ENCODE measurements at places on chromosomes 4 and X.

DNA sequence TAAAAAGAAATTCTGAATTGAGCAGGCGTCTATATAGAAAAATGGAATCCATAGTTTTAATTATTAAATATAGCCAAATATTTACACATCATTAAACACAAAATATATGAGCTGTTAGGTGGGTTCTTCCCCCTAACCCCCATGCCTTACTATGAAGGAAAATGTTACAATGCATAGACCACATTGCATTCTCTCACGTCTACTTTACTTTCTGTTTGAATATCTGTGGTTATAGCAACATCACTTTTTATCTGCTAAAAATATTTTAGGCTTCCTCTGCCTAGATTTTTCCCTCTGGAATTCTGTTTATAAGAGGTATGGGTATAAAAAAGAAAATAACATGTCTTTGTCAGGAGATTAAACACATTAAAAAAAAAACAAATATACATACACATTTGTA is 73.1 kb downstream of the MAML3 start:
- DNase-seq: no peak

DNA sequence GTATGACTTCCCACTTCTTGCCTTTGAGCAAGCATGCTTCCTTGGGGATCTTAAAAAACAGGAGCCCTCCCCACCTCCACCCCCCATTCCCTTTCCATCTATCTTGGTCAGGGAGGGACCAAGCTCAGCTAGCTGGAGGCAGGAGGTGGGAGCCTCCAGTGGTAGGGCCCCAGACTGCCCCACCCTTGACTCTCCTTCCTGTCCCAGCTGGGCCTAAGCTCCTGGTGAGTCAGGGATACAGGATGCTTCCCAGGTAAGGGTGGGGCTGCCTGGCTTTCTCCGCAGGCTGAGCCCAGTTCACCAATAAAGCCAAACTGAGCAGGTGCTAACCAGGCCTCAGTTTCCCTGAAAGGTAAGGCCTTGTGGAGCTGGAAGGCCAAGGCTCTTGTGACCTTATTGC is 15.2 kb downstream of the EFNB1 start:
- DNase-seq: no peak

DNA sequence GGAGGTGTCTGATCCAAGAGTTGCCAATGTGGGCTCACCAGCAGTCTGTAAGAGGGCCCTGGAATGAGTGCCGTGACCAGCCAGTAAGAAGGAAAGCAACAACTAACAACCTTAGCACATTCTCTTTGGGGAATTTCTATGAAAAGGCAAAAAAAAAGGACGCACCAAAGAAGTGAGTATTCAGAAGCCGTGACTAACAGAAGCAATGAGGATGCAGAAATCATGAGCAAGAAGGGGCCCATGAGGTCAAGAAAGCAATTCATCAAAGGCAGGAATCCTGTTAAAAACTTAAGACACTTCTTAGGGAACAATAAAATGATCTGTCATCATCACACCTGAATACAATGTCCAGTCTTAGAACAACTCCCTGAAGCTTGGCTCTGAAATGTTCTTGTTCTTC is 260.5 kb downstream of the RAPGEF2 start:
- DNase-seq: no peak

- DNase-seq: no peak
Observed at GRCh38 chr4:158929939-158930638, 161.3 kb downstream of the FNIP2 start.

- no peak for DNase-seq
Observed at GRCh38 chr4:78451407-78451806, 100.2 kb upstream of the ANXA3 start.

DNA sequence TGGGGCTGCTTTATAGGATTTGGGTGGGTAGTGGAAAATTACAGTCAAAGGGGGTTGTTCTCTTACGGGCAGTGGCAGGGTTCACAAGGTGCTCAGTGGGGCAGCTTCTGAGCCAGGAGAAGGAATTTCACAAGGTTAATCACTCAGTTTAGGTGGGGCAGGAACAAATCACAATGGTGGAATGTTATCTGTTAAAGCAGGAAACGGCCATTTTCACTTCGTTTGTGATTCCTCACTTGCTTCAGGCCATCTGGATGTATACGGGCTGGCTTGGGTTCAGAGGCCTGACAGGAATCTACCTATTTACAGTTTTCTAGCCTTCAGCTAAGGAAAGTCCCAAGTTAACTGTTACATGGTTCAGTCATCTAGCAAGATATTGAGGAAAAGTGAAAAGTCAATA is 1003.5 kb downstream of the STPG2 start:
- DNase-seq: no peak

- DNase-seq: no peak
Observed at GRCh38 chr4:35938936-35939335, 305.4 kb downstream of the ARAP2 start.

GRCh38 chr4:183860119-183860518 is 45.0 kb upstream of the STOX2 start:
- no peak for DNase-seq

- DNase-seq: no peak
Observed at GRCh38 chrX:154818916-154819770, 13.9 kb upstream of the MPP1 start.

GRCh38 chrX:135973548-135974278 is at the start of gene MMGT1:
MMGT1 (minus strand) TSS chrX:135973988; CDS start chrX:135973675, 313 bp downstream.
- peak; percentile 59 for DNase-seq

DNA sequence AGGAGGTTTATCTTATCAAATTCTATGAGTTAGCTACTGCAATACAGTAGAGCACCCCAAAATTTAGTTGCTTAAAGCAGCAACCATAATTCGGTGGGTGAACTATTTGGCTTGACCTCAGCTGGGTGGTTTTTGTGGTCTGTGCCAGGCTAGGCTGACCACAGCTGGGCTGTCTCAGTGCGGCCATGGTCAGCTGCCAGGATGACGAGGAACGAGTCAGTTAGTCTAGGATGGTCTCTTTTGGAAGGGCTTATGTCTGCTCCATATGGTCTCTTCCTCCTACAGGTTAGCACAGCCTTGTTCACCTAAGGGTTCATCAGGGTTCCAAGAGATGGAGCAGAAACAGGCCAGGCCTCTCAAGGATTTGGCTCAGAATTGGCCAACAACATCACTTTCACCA is 210.4 kb downstream of the PALLD start:
- no peak for DNase-seq

DNA sequence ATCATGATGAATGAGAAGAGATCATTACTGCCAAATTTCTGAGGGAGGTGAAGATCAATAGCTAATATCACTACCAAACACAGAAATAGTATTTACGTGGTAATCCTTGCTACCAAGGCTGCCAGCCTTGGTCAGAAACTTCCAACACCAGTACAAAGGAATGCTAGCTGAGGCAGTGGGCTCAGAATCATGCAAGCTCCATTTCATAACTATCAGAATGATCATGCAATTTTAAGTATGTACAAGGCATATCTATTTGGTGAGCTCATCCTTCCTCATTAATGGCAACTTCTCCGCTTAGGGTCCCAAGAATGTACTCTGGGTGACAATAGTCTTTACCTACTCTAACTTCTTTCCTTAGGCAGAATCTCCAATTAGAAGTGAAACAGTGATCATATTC is 135.0 kb downstream of the GPC3 start:
- no peak for DNase-seq

DNA sequence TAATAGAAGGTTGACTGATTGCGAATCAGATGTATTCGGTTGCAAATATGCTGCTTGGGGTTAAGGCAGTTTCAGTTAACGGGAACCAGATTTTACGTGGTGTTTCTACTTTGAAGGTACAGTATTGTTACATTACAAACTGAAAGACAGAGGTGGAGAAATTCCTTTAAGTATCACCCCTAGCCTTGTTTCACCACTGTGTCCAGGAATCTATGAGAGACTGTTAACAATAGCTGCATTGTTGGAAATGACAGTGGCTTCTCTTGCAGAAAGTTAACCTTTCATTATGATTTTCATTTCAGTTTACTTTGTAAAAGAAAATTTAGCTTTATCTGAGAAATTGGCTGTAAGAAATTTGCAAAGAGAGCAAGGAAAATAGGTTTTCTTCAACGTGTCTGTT is 2.6 kb downstream of the CDKL5 start:
- no peak for DNase-seq

DNA sequence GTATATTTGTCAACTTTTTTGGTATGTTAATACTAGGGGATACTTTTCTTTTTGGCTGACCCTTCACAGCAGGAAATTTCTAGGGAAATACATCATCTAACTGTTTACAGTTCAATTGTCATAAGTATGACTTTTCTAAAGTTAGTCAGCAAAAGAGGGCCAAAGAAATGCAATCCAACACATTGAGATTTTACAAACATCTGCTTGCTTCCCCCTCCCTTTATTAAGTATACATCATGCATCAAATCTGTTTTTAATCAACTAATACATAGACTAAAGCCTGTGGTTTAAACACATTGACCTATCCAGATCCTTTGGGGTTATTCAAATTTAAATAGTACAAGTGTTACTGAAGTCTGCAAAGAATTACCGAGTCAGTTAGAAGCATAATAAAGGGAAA is 93.9 kb downstream of the MID1 start:
- DNase-seq: no peak

DNA sequence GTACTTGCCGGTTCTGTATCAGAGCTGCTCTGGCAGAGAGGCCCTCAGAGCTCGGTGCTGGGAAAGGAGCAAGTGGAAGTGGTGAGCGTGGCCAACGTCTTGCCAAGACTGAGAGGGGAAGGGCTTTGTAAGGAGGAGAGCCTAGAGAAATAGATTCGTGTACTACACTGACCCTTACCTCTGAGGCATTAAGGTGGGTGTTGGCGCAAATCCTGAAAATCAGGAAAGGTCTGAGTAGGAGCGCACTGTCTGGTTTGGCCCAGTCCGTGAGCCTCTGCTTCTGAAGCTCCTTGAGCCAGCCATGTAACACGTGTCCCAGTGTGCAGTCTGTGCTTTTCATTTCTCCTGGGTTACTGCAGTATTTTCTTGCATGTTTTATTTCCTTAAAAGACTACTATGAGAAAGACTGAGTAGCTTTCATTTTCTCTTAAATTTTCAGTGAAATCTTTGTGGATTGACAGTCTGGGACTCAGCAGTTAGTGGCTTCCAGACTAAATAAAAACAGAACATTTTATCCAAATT is 140.5 kb downstream of the SOWAHB start:
- DNase-seq: no peak

GRCh38 chr4:64911846-64912245 is 502.6 kb upstream of the TECRL start:
- no peak for DNase-seq

DNA sequence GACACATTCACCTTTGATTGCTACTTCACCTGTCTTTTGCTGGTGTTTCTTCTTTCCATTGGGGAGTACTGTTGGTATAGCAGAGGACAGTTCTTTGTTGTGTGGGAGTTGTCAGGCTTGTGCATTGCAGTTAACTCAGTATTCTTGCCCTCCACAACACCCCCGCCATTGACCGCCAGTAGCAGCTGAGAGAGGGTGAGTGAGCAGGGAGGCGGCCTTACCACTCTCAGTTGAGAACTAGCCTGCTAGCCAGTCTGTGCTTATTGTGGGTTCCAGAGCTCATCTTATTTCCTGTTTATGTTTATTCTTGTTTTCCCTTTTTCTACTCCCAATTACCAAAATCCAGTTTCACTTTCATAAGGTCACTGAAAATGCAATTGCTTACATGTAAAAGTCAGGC is 52.2 kb downstream of the STIM2 start:
- DNase-seq: no peak

DNA sequence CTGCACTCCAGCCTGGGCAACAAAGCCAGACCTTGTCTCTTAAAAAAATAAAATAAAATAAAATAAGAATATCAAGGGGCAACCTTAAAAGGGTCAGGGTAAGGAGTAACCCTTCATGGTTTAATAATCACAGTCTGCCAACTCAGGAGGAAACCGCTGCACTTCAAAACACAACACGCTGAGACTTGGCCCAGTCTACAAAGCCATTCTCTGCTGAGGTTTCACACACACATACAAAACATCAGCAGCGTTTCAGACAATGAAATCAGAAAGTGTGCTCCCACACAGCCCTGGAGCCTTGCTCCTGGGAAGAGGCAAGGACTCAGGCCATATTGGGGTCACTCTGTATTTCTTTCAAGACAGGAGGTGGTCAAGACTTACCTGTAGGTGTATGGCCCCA is 18.3 kb downstream of the SCARB2 start:
- no peak for DNase-seq

DNA sequence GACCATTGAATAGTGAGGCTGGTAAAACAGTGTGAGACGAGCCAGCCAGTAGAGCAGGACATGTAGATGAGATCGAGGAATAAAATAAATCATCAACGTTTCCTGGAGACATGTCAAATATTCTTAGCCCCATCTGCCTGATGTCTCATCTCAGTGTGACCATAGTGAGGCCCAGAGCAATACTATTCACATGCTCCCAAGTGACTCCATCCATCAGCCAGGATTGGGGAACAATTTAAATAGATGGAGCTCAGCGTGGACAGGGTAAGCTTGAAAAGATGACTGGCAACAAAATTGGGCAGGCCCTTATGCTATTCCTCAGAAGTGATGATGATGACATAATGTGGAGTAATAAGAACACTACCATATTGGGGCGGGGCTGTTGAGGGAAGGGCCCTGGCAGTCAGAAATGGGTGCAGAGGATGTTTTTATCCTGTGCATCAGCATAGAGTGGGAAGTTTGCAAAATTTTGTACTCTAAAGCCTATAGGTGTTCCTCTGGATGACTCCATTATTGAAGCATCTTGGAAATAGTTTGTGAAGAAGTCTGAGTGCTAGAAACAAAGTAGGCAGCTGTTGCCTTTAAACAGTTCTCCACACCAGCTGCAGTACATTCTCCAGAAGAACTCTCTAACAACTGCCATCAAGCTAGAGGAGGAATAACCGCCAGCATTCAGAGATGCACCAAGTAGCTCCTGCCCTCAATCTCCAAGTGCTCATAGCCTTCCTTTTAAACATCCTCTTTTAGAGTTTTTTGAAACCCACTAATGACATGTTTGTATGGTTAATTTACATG is 333.0 kb downstream of the DCHS2 start:
- DNase-seq: no peak

GRCh38 chrX:9997524-9997923 is 30.4 kb downstream of the CLDN34 start:
- no peak for DNase-seq

- DNase-seq: no peak
Observed at GRCh38 chr4:44660396-44660795, 9.0 kb upstream of the YIPF7 start.

DNA sequence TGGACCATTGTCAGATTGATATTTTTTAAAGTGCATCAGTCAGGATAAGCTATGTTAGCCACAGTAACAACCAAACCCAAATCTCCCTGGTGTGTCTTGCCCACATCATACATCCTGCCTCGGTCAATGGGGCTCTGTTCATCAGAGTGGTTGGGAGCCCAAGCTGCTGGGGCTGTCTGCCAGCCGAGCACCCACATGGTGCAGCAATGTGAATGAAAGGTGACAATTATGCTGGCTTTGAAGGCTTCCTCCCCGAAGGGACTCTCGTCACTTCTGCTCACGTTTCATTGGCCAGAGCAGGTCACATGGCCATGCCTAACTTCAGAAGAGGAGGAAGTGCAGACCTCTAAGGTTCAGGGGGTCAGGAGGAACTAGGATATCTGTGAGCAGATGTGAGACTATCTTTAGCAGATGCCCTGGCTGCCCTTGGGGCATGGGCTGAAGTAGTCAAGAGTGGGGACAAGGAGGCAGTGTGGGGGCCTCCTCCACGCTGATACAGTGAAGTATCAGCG is 1.3 kb upstream of the JAKMIP1 start:
- no peak for DNase-seq

Data from NCI-H2029 treated with DMSO at 0.1 percent for 48 hours (cell line).